CD4-positive, alpha-beta T cell treated with Interleukin-4 for 4 hours (primary cell): ENCODE measurements at places on chromosomes 5 and 9.

GRCh38 chr9:2359891-2360471 is 261.6 kb upstream of the VLDLR start:
- DNase-seq, result no peak

DNA sequence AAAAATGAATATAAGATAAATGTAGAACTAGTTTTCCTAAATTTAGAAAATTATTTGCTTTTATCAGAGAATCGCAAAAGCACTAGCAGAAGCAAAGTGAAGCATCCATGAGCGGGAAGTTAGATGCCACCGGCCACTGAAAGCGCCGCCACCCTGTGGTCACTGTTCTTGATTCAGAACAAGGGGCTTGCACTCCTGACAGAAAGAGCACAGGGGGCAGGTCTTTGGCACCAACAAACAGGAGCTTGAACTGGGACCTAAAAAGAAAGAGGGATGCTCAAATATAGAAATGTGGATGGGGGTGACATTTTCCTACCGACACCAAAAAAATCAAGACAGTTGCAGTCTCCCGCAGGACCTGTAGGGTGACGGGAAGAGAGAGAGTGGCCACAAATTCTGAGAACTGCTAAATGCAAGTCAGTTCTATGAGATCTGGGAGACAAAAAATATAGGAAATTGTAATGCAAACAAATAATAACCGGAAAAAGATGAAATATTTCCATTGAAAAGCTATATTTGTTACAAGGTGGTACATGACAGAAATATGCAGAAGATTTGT is 144.3 kb downstream of the CDH12 start:
- no peak for DNase-seq

DNA sequence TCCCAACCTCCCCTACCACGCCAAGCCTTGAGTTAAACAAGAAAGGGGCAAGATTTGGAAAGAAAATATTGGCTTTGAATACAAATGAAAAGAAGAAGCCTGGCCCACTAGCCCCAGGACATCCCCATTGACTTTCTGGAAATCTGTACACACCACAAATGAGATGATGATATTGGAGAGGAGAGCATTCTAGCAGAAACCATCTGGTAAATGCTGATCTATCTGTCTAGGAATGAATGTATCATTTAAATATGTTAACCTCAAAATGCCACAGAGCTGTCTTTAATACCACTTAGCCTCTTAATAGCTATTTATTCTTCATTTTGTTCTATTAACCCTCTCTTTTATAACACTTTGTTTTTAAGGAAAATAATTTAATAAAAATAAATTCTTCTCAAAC is 270.2 kb upstream of the PDE4D start:
- no peak for DNase-seq

DNA sequence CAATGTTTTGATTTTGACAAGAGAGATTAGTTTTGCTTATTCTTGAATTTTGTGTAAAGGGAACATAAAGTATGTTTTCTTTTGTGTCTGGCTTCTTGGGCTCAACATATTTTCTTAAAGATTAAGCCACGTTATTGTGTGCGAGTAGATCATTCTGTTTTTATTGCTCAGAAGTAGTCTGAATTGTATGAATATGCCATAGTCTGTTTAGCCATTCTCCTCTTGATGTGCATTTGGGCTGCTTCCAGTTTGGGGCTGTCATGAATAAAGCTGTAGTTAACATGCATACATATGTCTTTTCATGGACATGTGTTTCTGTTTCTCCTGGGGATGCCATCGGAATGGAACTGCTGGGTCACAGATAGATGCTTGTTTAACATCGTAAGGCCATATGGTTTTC is 198.9 kb downstream of the FANCC start:
- no peak for DNase-seq

DNA sequence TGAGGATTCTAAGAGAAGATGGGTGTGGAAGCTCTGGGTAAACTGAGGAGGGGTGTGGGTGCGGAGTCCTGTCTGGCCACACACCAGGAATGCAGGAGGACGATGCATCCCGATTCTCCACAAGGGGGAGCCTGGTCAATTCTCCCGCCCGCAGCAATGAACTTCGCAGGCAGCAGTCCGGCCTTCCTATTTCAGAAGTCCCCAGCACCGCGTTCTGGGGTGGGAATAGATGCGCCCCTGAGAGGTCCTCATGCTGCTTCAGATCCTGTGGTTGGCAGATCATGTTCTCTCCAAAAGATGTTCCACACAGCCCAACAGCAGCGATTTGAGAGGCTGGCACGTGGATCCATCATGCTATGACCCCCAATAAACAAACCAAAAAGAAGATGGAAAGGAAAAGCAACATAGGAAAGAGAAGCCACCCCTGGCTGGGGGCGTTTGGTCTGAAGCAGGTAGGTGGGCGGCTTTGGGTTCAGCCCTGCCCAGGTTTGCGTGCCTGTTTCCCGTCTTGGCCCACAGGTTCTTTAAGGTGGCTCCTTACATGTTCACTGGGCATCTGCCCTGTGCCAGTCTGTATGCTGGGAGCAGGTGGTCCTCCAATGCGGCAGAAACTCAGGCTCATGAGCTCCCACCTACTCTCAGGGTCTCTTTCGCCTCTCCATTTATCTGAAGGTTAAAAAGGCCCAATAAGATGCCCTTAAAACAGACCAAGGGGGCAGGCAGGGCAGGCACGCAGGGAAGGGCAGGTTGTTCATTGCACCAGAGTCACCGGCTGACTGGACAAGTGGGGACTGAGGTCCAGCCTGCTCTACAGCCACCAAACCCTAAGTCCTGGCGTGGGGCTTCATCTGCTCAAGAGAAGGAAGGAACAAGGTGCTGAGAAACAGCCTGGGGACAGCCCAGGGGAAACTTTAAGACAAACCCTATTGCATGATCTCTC is 171.6 kb downstream of the PAX5 start:
- no peak for DNase-seq

DNA sequence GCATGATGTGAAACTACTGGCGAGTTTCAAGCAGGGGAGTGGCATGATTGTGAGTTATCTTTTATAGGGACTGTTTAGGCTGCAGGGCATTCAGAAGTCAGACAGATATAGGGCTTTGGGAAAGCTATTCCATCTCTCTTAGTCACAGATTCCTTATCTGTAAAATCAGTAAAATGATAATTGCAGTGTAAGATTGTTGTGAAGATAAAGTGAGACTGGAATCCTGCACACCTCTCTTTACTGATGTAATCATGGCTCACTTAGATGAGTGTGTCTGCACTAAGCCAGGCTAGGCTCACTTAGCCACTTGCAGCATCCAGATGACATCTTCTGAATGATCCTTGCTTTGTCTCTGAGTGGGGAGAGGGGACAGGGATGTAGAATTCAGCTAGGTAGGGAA is 81.8 kb upstream of the MAMDC2 start:
- no peak for DNase-seq

DNA sequence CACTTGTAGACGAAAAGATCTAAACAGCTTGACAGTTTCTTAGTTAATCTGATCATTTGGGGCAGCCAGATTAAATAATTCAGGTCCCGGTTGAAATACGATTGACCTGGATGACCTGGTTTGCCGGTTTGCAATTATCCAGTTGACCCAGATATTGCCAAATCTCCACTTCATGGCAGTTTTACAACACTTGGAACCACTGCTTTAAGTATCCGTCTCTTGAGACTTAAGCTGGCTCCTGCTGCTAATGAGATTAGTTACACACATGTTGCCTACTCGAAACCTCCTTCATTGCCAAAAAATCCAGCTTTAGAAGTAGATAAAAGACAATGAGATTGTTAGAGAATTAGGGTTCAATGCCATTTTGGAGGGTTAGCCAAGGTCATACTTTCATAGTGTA is 136.2 kb upstream of the HAPLN1 start:
- no peak for DNase-seq

GRCh38 chr5:130282049-130282448 is 377.8 kb downstream of the CHSY3 start:
- DNase-seq, result no peak

DNA sequence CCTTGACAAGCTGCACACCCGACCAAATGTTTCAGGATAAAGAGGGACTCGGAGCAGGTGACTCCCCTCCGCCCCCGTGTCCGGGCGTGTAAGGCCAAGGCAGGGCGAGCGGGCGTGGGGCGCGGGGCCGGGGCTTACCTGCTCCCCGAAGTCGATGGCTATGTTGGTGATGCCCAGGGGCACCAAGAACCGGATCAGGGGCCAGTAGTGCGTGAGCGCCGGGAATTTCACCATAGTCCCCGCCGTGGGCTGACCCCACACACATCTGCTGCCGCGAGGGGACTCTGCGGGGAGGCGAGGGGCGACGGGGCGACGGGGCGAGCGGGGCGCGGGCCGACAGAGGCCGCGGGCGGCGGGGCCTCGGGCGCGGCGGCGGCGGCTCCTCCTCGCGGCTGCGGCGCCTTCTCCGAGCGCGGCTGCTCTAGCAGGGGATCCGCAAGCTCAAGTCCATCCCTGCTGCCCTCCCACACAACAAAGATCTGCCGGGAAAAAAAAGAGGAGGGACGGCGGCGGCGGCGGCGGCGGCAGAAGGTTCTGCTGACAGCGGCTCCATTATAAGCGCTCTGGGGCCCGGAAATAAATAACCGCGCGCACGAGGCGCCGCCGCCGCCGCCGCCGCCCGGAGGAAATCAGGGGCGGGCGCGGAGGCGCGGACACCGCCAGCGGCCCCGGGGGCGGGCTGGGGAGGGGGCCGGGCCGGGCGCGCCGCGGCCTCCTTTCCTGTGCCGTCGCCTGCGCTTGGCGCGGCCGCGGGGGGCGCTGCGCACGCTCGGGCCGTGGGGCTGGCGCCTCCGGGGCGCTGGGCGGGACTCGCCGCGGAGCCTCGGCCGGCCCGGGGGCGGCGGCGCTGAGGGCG is at the start of gene ANKH:
Gene ANKH, minus strand, starts transcription at position 565 of the 856 bp plus-strand sequence. Its CDS starts 331 bp downstream, at position 234.
- DNase-seq, result peak; percentile 78

GRCh38 chr9:111301195-111301594 is 28.8 kb downstream of the OR2K2 start:
- no peak for DNase-seq

- no peak for DNase-seq
Observed at GRCh38 chr5:22612928-22613327, 240.2 kb downstream of the CDH12 start.

- DNase-seq, result no peak
Observed at GRCh38 chr5:146052780-146053179, 52.6 kb downstream of the PLAC8L1 start.

DNA sequence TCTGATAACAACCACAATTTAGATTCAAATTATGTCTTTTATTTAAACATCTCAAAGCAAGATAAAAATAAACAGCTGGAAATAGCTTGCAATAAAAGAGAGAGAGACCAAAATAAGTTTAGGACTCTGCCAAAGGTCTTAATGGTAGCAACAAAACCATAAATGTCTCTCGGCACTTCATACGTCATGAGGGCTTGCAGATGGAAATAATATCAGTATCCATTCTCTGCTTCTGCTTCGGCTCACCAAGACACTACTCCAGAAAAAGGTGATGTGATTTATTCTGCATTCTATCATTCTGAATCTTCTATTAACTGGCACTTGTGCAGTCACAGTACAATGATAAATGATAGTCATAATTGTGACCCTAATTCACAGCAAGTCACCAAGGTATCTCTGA is 56.1 kb downstream of the EBF1 start:
- DNase-seq, result no peak

GRCh38 chr5:156367597-156367996 is 40.6 kb downstream of the SGCD start:
- no peak for DNase-seq

- no peak for DNase-seq
Observed at GRCh38 chr5:14263699-14264098, 120.6 kb downstream of the TRIO start.

DNA sequence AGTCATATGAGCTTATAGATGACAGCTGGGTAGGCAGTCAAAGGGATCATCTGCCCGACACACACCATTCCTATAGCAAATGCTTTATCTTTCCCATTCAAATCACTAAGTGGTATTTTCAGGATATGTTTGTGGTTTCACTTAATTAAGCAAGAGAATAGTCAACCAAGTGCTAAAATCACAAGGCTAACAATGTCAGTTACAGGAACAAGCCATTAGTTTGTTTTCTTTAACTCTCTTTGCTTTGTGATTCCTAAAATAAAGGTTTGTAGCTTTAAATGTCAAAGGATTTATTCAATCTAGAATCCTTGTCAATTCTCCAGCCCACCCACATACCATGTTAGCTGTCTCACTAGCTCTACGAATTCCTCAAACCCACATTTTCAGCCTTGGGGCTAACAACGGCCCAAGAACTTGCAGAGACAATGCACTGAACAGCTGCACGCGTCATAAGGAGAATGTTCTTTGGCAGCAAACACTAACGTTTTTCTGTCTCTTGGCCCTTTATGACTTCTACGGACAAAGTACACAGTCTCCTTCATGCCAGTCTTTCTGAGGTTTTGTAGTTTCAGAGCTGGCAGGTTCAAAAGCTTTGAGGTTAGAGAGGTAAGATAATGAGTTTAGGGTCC is 56.6 kb downstream of the ELAVL2 start:
- DNase-seq, result no peak

GRCh38 chr9:12933957-12934356 is 159.1 kb downstream of the LURAP1L start:
- DNase-seq, result no peak

- DNase-seq, result no peak
Observed at GRCh38 chr9:114072184-114073140, 5.6 kb downstream of the AMBP start.
